MCF 10A (cell line): ENCODE measurements at places on chromosomes 7 and 10. TPM values are rescaled to one million over a fixed set of nuclear protein-coding genes. Genes with fewer than 3 reads are reported as not detected.
A peak's percentile ranks its signal among the peaks of the same experiment; 100 is the strongest.

DNA sequence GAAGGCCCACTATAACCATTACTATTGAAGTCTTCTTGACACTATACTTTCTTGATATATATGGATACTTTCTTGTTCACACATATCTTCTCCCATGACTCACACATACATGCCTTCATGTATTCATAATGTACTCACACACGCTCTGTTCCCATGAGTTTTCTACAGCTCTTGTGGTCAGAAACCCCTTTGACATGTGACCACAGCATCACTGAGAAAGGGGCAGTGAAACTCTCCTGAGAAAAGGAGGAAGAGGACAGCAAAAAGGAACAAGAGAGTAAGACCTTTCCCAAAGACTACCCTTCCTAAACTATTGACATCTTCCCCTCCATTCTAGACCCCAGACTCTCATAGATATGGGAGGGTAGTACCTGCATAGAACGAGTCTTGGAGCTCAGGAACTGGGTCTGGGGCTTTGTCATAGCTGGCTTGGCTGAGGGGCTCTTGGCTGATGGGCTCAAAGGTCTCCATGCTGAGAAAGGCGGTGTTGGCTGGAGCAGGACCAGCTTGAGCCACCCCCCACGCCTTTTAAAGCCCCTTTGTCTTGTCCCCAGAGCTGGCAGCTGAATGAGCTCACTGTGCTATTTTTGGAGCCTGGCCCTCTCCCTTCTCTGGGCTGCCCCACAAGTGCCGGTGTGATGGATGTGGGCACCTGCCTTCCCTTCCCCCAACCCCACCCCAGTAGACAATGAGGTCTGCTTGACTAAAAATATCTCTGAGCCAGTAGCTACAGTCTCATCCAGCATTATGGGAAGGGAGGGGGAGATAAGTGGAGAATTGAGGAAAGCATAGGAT is 5.1 kb downstream of the SYNPO2L start:
- no peaks in the 10 kb centered on the region for H3K4me1 ChIP-seq
- H3K27me3 ChIP-seq = no peaks in the 10 kb centered on the region
- no peaks in the 10 kb centered on the region for H3K36me3 ChIP-seq
- no peak overlapping the region for H3K4me3 ChIP-seq

GRCh38 chr10:12228851-12229250 is 32.9 kb downstream of the CDC123 start:
- no peaks in the 10 kb centered on the region for H3K4me1 ChIP-seq
- no peaks in the 10 kb centered on the region for H3K27me3 ChIP-seq
- H3K36me3 ChIP-seq = peaks cover 89% of the 10 kb centered on the region
- H3K27ac ChIP-seq = no peak overlapping the region
- DNase-seq = no peak

GRCh38 chr10:60351191-60351853 is 38.4 kb downstream of the ANK3 start:
- H3K4me1 ChIP-seq = no peaks in the 10 kb centered on the region
- no peaks in the 10 kb centered on the region for H3K36me3 ChIP-seq
- no peak overlapping the region for H3K27ac ChIP-seq
- no peak overlapping the region for H3K4me3 ChIP-seq
- H3K27me3 ChIP-seq = no peaks in the 10 kb centered on the region

DNA sequence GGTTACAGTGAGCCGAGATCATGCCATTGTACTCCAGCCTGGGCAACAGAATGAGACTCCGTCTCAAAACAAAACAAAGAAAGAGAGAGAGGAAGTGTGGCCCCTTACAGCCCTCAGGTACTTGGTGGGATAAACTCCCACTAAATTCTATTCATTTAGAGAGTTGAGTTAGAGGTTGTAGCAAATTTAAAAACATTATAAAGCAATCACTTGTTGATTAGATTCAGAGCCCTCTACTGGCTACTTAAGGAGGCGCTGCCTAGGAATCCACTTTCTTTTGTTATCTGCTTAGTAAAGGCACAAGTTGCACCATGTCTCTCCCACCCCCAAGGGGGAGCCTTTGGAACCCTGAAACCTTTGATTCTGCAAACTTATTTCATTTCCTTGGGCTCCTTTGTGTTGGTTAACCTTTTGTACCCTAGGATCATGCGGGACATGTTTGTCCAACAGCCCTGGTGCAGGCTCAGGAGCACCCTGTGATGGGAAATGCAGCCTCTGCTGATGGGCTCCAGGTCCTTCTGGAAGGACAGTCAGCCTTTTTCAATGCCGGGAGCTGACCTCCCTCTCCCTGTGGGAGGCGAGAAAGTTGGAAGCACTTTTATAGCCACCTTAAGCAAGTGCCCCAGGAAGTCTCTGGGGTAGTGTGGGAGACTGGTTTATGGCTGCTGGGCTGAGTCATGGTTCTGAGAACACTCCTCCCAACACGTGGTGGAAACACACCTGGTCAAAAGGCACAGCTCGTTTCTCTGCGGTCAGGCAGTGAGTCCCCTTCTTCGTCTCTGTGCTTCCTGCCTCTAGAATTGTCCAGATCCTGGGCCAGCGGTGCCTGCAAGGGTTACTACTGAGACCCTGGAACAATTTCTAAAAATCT is 2.3 kb downstream of the HKDC1 start:
- peaks cover 28% of the 10 kb centered on the region for H3K4me1 ChIP-seq
- no peaks in the 10 kb centered on the region for H3K36me3 ChIP-seq
- H3K27ac ChIP-seq = peak overlapping the region; percentile 88
- H3K27me3 ChIP-seq = no peaks in the 10 kb centered on the region
- peak overlapping the region; percentile 40 for H3K4me3 ChIP-seq
- DNase-seq = peak; percentile 96

DNA sequence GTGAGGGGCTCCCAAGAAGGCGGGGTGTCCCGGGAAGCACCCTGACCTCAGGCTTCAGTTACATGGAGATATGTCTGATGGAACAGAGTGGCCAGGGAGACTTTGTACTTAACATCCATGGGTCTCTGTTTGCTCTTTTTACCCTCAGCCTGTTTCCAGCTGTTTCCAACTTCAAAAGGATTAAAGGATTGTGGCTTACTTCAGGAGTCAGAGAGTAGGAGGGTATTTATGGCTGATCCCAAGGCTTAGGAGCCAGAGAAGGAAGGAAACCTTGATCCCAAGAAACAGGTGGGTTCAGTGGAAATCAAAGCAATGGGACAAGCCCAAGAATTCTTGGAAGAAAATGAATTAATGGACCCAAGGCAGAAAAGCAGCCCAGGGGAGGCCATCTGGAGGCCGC is 37.7 kb upstream of the ZNF438 start:
- H3K27ac ChIP-seq = peak overlapping the region; percentile 3
- H3K4me3 ChIP-seq = no peak overlapping the region
- no peaks in the 10 kb centered on the region for H3K27me3 ChIP-seq
- peaks cover 22% of the 10 kb centered on the region for H3K4me1 ChIP-seq

DNA sequence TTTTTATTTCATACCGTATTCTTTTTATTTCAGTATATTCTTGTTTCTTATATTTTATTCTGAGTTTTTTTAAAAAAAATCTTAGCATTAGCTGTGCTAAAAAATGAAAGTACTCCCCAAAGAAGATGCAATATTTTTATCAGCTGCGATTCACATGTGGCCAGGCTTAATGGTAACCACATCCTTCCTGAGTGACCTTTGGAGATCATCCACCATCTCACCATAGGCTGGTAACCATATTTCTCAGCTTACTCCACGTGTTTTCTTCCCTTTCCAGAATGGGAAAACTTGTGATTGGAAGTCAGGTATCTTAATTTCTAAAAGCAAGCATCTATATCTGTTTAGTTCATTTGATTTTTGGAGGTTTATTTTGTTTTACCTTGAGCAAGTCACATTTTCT is 18.8 kb upstream of the LIPM start:
- no peaks in the 10 kb centered on the region for H3K27me3 ChIP-seq
- H3K27ac ChIP-seq = no peak overlapping the region
- H3K36me3 ChIP-seq = no peaks in the 10 kb centered on the region
- DNase-seq = no peak

DNA sequence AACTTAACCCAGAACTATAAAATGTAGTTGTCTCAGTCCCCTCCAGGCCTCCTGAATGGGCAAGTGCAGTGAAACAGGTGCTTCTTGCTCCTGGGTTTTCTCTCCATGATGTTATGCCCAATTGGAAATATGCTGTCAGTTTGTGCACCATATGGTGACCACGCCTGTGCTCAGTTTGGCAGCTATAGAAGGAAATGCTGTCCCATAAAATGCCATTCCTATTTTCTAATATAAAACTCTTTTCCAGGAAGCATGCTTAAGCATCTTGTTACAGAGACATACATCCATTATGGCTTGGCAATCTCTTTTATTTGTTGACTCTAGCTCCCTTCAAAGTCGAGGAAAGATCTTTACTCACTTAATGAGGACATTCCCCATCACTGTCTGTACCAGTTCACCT is 45.2 kb downstream of the FGFBP3 start:
- no peaks in the 10 kb centered on the region for H3K27me3 ChIP-seq
- no peak overlapping the region for H3K4me3 ChIP-seq
- H3K27ac ChIP-seq = no peak overlapping the region

Gene HOXA1
- 5.6 and 7.1 TPM in 2 replicates for total RNA-seq

Gene PAPOLB
- total RNA-seq = not detected in 2 replicates

Gene NME8
- 1.1 and 1.5 TPM in 2 replicates for total RNA-seq

- DNase-seq = no peak
- H3K4me3 ChIP-seq = peak overlapping the region; percentile 76
- peaks cover 31% of the 10 kb centered on the region for H3K36me3 ChIP-seq
- H3K27ac ChIP-seq = peak overlapping the region; percentile 94
- peaks cover 11% of the 10 kb centered on the region for H3K4me1 ChIP-seq
Observed at GRCh38 chr7:100674411-100675104, 1.0 kb downstream of the GNB2 start.

GRCh38 chr7:76054123-76055120 is 6.5 kb downstream of the MDH2 start:
- H3K4me1 ChIP-seq = peaks cover 26% of the 10 kb centered on the region
- H3K27ac ChIP-seq = peak overlapping the region; percentile 35
- H3K36me3 ChIP-seq = peaks cover 79% of the 10 kb centered on the region
- no peaks in the 10 kb centered on the region for H3K27me3 ChIP-seq
- peak; percentile 96 for DNase-seq

DNA sequence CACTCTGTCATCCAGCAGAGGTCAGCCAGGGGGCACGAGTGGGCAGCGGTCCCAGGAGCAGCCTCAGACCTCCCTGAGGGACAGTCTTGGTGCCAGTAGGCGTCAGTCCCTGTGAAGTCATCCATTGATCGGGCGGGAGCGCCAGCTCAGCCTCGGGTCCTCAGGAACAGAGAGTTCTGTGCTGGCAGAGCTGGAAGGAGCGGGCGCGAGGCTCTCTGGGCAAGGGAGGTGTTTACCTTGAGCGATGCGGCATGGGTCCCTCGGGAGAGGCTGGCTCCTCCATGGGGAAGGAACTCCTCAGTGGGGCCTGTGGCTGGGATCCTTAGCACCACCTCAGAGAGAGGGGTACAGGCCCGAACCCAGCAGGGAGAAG is 101.1 kb upstream of the PPIF start:
- H3K27me3 ChIP-seq = no peaks in the 10 kb centered on the region
- H3K27ac ChIP-seq = no peak overlapping the region
- peaks cover 8% of the 10 kb centered on the region for H3K4me1 ChIP-seq
- H3K4me3 ChIP-seq = no peak overlapping the region
- peak; percentile 21 for DNase-seq
- H3K36me3 ChIP-seq = peaks cover 12% of the 10 kb centered on the region

Gene SCD
- total RNA-seq = 101 and 179 TPM in 2 replicates
